Inflammatory macrophage treated with lipopolysaccharide for 1 hour (primary cell): ENCODE measurements at places on chromosomes 5 and 9.

DNA sequence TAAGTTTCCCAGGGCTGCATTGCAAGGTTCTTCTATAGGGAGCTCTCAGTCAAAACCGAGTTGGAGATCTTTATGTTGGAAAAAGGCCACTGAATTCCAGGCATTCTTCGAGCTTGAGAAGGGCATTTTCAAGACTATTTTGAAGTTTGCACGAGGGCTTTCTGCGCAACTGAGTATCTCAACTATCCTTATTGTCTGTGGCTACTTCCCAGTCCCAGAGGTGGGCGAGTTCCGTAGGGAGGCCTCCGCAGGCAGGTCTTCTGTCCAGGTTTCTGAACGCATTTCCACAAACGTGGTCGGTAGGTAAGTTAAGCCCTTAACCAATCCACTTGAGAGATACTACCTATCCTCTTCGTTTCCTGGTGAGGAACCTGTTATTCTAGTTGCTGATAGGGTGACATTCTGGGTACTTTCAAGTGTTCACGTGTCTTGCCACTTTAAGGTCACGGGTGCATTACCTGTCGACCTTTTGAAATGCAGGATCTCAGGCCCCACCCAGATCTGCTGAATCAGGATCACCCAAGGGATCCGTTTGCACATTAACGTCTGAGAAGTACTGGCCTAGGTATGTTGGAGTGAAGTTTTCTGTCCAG is 51.4 kb upstream of the TJP2 start:
- no peak for DNase-seq

DNA sequence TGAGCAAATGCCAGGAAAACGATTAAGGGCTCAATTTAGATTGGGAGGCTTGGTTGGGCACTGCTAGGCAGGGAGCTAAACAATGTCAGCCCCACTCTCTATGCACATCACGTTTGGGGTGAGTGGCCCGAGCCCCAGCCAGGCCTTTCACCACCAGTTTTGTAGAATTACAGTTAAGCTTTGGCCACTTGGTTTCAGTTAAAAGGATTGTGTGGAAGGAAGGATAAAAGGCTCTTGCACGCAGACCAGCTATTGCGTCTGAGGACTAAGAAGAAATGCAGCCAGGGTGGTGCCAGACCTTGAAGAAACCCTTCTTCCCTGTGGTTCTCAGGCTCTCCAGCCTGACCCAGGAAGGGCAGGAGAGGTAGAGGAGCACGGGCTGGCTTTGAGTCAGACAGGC is 125.3 kb upstream of the SLC44A1 start:
- no peak for DNase-seq

DNA sequence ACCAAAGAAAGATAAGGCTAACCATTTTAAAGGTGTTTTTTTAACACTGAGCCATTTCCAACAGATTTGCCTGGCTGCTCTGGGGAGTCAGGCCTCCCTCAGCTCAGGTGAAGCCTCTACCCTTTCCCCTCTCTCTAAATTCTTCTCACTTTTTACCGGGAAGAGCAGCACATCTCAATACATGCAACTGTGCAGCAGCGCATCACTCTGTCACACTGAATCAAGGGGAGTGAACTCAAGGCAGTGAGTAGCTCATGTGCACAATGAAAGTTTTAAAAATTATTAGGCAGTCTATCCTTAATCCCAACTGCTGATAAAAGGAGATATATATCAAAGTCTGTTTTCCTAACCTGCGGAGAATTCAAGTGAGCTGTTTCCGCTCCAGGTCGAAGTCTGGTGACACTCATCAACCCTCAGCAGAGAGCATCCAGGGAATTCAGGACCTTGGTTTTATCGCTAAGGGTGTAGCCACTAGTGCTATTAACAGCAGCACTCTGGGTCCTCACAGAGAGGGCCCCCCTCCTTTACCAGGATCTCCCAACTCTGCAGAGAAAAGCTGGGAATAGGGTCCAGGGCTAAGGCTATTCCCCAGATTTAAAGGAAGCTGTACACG is 1.0 kb downstream of the CEMIP2 start:
- no peak for DNase-seq

GRCh38 chr9:119924736-119925135 is 555.5 kb upstream of the BRINP1 start:
- no peak for DNase-seq

GRCh38 chr9:15272377-15272928 is 34.6 kb downstream of the TTC39B start:
- no peak for DNase-seq

DNA sequence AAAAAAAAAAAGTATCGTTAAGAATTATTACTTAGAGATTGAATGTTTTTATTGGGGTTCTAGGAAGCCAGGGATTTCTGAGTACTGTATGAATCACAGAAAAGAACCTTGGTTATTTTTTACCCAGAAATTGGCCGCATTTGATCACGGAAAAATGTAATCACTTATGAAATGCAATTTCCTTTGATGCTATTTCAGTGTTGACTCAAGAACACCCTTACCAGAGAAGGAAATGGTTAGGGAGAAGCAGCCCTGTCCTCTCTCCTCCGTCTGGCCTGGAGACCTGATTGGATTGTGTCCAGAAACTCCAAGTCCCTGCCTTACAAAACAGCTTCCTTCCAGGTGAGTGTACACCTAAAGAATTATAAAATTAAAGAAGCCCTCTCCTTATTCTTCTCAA is 116.7 kb downstream of the MED10 start:
- DNase-seq = no peak

GRCh38 chr9:80320480-80320879 is 748.7 kb downstream of the TLE4 start:
- DNase-seq = no peak

- DNase-seq = peak; percentile 3
Observed at GRCh38 chr5:38265546-38266179, 7.3 kb downstream of the EGFLAM start.

GRCh38 chr5:80255431-80255810 is 427 bp downstream of the SERINC5 start:
- peak; percentile 48 for DNase-seq

DNA sequence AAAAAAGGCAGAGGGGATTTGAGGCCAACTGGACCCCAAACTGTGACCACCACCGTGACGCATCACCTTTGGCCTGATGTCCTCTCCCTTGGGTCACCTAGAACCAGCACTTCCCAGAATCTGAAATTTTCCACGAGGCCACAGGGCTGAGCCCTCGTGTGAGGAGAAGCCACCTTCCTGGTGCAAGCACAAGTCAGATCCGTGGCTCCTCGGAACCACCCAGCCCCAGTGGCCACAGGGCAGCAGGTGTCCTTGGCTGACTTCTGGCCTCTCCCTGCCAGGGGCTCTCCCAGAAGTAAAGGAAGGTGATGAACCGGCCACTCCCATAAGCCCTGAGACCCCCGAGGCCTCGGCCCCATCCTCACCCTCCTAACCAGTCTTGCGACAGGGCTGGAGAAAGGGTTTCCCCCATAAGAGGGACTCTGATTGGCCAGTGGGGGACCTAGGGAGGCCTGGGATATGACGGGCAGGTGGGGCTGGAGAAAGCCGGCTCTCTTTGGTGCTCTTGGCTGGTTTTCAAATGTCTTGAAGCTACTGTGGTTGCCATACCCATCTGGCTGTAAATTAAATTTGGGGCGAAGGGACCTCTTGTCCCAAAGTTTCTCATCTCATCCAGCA is 20.9 kb upstream of the HMCN2 start:
- no peak for DNase-seq

DNA sequence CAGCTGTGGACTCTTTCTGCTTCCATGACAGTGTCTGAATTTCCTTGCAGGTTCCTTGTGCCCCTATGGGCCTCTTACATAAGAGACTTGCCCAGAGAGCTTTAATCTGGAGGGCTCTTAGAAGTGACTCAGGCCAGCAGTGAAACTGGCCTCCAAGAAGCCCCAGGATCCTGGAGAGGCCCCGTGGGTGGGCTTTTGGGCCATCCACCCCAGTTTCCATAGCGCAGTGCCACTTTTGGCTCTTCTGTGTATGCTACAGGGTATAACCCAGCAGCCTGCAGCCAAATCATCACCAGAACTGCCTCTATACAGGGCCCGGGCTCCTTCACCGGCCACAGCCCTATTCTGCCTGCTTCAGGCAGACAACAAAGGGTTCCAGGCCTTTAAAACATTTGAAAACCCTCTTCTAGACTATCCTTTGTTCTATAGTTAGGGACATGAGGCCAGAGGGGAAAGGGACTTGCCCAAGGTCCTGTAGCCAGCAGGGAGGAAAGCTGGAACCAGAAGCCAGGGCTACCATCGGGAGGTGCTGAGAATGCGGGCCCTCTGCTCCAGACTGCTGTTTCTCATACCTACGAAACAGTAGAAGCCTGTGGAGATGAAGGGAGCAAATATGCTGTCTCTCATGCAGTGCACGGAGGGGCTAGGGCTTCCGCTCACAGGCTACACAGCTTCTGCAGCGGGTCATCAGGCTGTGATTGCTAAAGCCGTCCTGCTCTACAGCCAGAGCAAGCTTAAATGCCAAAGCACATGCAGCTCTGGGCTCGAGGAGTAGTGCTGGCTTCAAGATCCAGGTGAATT is 18.0 kb downstream of the SH3PXD2B start:
- no peak for DNase-seq

GRCh38 chr5:107812570-107813141 is 141.9 kb upstream of the EFNA5 start:
- no peak for DNase-seq

DNA sequence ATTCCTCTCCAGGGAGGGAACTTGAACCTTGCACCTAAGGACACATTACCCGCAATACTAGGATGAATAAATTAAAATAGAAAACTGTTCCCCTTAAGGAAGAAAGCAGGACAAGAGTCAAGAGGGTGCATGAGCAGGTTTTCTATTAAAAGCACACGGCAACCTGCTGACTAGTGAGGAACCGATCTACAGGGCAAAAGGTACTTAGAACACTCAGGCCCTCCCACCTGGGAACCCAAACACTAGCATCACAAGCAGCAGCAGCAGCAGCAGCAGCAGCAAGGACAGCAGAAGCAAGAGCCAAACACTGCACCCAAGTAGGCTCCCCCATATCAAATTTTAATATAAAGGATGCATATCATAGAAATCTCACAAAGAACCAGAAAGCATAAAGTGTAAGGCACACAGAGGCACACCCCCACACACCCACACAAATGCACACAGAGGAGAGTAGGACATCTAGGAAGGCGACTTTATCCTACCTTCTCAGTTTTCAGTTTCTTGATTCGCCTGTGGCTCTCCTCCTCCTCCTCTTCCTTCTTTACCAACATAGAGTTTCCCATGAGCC is 2.8 kb downstream of the ZNF608 start:
- DNase-seq = peak; percentile 14

- DNase-seq = no peak
Observed at GRCh38 chr5:76580981-76581380, 42.2 kb downstream of the F2RL2 start.

DNA sequence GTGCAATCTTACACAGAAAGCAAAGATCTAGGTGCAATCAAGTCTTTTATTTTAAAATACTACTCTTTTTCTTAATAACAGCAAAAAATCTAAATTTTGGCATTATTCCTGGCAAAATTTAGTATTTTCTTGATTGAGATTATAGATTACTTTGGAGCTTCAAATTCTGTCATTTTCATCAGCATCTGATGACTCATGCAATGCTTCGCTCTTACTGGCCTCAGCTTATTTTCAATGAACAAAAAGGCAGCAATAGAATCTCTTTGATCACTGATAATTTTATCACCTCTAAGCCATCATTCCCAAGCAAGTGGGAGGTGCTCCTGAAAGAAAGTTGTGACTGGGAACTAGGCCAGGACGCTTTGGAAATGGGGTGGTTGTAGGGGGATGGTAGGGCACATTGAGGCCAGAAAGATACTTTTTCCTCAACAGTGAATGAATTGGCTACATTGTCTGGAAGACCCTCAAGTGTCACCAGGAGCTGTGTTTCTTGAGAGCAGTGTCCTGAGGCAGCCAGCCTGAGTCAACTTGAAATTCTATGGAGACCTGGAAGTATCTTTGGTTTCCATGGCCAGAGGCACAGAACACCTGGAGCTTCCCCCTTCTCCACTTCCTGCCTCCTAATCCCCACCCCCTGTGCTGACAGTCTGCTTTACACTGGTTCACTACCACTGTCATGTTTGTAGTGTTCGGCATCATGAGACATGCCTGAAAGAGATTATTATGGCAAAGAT is 46.9 kb upstream of the APC start:
- DNase-seq = no peak

- DNase-seq = no peak
Observed at GRCh38 chr5:147055850-147056566, 177.5 kb upstream of the PPP2R2B start.

GRCh38 chr5:59496524-59497134 is 396.9 kb downstream of the PDE4D start:
- DNase-seq = no peak

GRCh38 chr5:159752622-159753275 is 163.5 kb upstream of the ADRA1B start:
- DNase-seq = no peak

DNA sequence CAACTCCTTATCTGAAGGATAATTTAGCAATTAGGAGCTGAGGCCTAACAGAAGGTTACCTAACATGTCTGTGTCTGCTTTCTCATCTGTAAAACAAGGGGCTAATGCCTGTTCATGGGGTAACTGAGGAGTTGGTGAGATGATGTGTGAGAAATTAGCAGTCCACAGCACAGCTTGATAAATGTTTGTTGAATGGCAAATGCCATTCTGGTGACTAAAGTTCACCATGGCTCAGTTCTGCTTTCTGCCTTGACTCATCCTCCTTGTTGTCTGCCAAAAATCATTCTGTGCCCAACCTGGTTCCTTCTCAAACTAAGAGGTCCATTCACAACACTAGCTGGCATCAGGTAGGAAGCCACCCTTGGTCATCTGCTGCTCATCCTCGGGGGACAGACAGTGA is 552.0 kb upstream of the KLF4 start:
- DNase-seq = peak; percentile 20

GRCh38 chr5:177600508-177601018 is 631 bp downstream of the B4GALT7 start:
- DNase-seq = no peak

DNA sequence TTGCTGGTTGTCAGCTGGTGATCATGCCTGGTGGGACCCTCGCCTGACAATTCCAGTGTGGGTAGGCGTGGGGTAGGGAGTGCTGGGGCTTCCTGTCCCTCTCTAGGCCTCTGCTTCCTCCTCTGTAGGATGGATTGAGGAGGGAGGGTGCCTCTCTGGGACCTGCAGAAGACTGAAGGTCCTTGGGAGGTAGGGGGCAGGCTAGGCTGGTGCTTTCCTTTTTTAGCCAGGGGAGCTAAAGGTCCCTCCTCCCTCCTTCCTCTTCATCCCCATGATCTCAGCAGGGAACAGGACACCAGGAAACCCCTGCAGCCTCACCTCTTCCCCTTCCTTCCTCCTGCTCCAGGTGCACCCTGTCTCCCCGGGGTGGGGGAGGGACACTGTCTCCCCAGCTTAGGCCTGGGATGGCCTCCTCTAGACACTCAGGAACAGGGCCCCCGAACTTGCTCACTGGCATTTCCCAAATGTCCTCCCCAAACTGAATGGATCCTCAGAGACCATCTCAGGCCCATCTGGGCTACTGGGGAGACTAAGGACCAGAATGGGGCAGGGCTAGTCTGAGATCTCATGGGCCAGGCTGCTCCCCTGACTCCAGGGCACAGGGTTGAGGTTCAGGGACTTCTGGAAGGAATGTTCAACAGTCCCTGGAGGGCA is 8.4 kb downstream of the SH2D3C start:
- no peak for DNase-seq
